ENCODE measurements at places on chromosomes 3 and 15.
A peak's percentile ranks its signal among the peaks of the same experiment; 100 is the strongest.

DNA sequence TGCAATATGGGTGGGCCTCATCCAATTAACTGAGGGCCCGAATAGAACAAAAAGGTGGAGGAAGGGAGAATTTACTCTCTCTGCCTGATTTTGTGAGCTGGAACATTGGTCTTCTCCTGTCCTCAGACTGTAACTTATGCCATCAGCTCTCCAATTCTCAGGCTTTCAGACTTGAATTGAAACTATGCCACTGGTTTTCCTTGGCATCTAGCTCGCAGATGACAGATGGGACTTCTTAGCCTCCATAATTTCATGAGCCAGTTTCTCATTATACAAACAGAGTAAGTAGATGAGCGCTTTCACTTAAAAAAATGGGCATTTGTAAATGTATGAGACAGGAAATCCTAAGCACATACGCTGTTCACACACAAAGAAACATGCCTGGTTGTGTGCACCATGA lies 8.7 kb upstream of the PTX3 start:
- no peak for DNase-seq

DNA sequence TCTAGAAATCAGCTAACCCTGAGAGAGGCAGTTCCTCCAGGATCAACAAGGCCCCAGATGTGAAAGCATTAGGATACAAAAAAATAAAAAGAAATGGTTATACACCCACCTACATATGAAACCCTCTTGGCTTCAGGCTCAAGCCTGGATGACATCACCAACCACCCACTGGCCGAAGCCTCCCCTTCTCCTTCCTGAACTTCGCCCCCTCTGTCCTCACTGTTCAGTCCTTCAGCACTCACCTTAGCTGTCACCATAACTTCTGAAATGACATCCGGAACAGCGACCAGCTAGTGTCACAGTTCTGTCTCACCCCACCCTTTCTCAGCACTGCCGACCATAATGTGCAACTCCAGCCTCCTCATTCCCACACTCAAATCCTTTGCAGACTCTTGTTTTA lies 98.7 kb downstream of the PLCH1 start:
- DNase-seq: no peak

GRCh38 chr15:63864186-63864585 lies 30.4 kb upstream of the HERC1 start:
- no peak for DNase-seq

DNA sequence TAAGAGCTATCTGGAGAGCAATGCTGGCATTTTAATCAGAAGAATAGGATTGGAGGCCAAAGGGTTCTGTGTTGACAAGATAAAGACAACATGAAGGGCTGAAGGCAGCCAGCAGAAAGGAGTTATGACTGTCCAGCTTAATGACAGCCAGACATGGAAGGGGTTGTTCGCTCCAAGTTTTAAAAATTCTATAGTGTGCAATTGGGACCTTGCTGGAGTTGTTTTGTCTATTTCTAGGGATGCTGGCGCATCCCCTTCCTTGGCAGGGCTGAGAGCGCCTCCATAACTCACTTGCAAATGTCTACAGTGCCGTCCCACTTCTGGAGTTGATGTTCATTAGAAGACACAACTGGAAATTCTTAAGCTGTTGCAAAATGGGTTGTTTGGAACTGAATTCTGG lies 200.7 kb downstream of the TLE3 start:
- no peak for DNase-seq

- DNase-seq: peak; percentile 93
Observed at GRCh38 chr3:52052831-52053306, 3.5 kb downstream of the DUSP7 start.

DNA sequence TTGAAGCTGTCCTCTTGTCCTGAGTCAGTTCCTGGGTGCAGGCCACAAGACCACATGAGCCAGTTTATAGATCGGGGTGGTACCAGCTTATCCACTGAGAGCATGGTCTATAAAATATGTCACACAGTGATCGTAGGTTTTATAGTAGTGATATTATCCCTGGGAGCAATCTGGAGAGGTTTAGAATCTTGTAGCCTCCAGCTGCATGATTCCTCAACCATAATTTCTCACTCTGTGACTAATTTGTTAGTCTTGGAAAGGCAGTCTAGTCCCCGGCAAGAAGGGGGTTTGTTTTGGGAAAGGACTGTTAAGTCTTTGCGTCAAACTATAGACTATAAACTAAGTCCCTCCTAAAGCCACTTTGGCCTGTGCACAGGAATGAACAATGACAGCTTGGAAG lies 693.0 kb upstream of the CADM2 start:
- no peak for DNase-seq

DNA sequence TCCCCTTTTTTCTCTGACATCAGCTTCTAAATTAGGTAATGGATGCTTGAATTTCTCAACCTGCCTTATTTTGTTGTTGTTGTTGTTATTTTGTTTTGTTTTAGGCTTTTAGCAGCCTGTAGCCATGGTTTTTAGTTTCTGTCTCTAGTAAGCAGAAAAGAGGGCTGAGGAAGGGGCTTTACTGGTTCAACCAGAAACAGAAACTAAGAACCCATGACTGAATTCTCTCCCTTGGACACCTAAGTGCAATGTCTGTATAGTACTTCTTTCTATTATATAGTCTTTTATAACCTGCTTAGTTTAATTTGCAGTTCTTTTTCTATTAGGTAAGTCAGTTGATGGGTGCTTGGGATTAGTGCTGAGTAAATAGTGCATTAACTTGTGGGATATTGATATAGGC lies 129.0 kb downstream of the BBX start:
- DNase-seq: no peak

DNA sequence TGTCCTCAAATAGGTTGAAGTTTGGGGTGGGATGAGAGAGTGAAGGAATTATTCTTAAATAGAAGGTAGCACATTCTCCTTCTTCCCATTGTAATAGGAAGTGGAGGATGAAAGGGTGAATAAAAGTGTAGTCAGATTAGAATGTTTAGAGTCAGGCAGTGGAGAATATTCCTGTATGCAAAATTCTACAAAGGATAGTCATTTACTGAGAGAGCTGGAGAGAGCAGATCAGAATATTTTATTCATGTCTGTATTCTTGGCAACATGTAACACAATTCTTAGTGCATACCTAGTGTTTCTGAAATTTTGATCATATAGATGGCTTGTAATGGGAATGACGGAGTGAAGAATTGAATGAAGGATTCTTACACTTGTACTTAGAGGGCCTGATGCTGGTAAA lies 139.1 kb downstream of the LSAMP start:
- DNase-seq: no peak

- peak; percentile 67 for DNase-seq
Observed at GRCh38 chr3:112086875-112087524, 811 bp downstream of the C3orf52 start.

DNA sequence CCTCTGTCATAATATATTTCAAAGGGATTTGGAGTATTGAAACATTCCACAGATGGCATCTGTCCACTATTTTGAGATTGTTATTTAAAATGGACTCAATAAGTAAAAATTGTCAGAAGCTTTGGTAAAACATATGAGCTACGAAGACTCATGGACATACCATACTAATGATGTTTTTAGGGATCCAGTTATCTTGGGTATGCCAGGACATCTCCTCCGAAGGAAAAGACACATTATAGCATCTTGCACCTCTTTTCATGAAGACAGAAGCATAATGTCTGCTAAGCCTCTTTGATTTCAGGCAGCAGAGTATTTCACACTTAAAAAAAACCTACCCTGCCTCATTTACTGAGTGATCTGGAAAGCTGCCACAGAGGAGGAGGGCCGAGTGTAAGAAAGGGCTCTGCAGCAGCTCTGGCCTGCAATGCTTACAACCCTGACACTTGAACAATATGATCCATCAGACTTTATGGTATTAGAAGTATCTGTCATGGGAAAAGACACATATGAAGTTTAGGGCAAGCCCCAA lies 284.8 kb downstream of the TUSC7 start:
- DNase-seq: no peak

DNA sequence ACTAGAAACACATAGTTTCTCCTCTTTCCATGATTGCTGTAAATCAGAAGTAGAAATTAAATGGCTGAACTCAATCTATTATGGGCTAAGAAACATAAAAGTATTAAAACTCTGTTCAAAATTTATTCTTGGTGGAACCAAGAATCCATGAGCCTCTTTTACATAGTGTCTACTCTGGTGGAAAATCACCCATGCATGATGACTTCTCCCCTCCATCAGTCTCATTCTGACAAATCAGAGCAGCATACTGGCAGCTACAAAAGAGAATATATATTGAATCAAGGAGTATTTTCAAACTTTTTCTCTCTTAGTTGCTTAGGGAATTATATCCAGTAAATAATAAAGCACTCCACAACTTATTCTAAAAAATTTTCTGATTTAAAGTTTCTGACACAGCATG lies 536.9 kb upstream of the CCDC54 start:
- no peak for DNase-seq

DNA sequence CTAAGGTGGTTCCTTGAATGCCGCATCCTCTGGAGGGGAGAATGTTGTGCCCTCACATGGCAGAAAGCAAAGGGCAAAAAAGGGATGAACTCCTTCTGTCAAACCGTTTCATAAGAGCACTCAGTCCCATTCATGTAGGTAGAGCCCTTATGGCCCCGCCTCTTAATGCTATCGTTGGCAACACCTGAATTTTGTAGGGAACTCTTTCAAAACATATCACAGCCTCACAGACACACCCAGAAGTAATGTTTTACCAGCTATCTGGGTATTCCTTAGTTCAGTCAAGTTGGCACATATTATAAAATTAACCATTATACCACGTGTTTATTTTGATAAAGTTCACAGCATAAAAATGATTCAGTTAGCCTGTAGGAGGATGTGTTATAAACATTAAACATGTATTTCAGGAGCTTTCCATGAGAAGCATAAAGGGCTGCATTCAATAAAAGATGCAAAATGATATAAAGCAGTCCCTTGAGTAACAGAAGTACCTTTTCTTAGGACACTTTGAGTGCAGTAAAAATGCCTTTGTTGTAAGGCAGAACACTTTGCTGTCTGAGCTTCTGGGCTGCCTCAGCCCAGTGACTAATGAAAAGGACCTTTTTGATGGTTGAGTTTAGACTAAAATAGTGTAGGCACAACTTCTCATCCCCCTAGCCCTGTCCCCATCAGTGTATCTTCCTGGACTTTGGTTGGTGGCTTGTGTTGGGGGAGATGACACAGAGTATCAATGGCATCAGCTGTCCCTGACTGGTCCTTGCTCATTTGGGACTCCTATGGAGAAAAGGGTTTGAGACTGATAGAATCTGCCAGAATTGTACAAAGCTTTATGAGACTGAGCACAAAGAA lies 263.5 kb upstream of the TPRG1 start:
- no peak for DNase-seq

DNA sequence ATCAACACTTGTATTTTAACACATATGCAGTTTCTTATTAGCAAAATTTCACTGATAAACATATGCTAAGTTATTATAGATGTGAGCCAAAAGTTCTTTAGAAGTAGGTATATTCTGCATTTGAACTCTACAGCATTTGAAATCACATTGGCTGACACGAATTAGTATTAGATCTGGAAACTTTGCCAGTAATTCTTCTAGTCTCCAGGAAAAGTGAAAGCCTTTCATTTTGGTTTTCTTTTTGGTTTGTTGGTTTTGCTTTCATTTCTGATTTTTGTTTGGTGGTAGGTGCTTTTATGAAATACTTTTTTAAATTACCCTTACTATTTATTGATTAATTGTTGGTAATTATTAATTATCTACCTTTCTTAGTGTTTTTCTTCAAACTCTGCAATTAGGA lies 72.9 kb downstream of the RBMS3 start:
- no peak for DNase-seq

DNA sequence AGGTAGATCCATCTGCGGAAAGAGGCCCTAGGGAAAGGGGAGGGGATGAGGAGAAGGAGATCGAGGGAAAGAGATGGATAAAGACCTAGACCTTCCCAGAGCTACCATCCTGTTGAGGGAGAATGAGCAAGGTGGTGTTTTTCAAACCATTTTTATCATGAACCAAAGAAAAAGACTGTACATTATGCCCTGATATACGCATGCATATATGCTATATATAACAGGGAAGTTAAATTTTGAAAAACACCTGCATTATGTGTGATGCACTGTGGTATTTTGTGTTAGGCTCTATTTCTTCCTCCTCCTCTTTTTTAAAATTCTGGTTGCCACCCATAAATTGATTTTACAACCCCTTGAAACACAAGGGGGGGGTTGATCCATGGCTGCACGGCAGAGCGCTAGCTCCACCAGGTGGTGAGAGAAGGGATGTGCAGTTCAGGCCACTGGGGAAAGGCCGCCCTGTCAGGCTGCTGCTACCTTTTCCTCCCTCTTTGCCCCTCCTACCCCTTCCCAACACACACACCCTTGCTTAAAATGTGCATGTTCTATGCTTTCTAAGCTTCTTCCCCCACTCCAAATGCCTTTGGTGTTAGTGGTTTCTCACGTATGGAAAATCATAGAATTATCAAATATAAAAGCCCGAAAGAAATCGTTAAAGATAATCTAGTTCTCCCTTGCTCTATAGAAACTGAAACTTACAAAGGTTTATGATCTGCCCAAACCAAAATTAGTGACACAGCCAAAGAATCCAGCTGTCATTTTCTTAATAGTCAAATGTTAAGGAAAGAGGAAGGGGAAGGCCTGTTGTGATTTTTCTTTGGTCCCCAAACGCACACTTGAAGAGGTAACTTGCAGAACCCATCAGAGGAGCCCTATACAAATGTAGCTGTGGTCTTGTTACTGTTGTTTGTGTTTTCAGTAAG lies 262.0 kb upstream of the UMPS start:
- DNase-seq: peak; percentile 62

- no peak for DNase-seq
Observed at GRCh38 chr3:182235504-182235903, 523.8 kb downstream of the SOX2 start.

- peak; percentile 85 for DNase-seq
Observed at GRCh38 chr3:178485756-178486155, 50.5 kb upstream of the KCNMB2 start.

DNA sequence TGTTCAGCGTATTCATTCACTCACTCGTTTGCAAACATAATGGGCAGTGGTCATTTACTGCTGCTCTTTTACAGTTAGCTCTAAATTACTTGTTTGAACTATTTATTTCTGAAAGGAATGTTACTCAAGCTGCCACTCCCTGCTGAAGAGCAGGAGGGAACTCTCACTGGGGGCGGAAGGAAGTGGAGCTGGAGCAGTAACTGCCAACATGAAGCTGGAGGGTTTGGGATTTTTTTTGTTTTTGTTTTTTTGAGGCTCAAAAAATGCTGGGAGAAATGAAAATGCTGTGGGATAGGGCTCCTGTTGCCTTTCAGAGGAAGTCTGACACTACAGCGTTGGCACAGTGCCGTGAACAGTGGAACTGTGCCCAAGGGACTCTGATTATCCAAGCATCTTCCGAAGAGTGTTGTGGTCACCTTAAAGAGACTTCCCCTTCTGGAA lies 44.1 kb downstream of the SENP2 start:
- peak; percentile 50 for DNase-seq

- DNase-seq: no peak
Observed at GRCh38 chr15:64099379-64099778, 3.6 kb downstream of the SNX1 start.

GRCh38 chr15:98648654-98649471 lies 524 bp downstream of the IGF1R start:
- peak; percentile 69 for DNase-seq

GRCh38 chr15:73114064-73114463 lies 61.8 kb downstream of the NEO1 start:
- DNase-seq: no peak
